Fibroblast of skin of back (primary cell): ENCODE measurements at places on chromosomes 16 and 17.

- DNase-seq, result no peak
Observed at GRCh38 chr17:19302791-19303331, 59.7 kb downstream of the B9D1 start.

GRCh38 chr16:1093284-1094123, 2.5 kb downstream of the C1QTNF8 start:
- DNase-seq, result peak; percentile 12

DNA sequence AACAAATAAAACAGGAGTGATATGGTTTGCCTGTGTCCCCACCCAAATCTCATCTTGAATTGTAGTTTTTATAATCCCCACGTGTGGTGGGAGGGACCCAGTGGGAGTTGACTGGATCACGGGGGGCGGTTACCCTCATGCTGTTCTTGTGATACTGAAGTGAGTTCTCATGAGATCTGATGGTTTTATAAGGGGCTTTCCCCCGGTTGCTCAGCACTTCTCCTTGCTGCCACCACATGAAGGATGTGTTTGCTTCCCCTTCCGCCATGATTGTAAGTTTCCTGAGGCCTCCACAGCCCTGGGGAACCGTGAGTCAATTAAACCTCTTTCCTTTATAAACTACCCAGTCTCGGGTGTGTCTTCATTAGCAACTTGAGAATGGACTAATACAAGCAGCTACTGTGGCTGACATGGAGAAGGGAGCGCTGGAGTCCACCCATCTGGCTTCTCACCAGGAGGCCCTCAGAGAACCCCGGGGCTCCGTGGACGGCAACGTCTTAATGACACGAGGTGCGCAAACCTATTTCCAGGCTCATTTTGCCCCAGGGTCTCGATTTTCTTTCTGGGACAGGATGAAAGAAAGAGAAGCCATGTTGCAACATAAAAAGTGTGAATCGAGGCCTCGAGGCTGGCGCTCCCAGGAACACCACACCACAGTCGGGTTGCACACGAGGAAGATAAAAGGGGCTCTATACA, 129.5 kb downstream of the DYNLRB2 start:
- DNase-seq, result no peak

DNA sequence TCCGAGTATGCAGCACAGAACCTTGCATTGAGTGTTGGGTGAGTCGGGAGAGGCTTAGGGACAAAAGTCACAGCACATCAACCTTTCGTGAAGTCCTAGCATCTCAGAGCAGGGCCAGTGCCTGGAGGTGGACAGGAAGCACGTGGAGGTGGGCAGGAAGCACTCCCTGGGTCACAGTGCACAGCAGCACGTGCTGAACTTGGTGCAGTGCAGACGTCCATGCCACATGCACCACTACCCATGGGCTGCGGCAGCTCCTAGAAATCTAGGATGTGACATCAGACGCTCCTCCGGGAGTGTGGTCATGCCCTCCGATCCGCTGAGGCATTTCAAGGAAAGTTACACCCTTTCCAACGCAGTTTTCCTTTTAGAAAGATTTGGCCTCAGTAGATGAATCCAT, 83.4 kb upstream of the CHMP6 start:
- no peak for DNase-seq

GRCh38 chr16:67653128-67653788, 6.8 kb downstream of the ACD start:
- peak; percentile 20 for DNase-seq

GRCh38 chr16:11869353-11870228, 18.2 kb upstream of the RSL1D1 start:
- DNase-seq, result no peak

DNA sequence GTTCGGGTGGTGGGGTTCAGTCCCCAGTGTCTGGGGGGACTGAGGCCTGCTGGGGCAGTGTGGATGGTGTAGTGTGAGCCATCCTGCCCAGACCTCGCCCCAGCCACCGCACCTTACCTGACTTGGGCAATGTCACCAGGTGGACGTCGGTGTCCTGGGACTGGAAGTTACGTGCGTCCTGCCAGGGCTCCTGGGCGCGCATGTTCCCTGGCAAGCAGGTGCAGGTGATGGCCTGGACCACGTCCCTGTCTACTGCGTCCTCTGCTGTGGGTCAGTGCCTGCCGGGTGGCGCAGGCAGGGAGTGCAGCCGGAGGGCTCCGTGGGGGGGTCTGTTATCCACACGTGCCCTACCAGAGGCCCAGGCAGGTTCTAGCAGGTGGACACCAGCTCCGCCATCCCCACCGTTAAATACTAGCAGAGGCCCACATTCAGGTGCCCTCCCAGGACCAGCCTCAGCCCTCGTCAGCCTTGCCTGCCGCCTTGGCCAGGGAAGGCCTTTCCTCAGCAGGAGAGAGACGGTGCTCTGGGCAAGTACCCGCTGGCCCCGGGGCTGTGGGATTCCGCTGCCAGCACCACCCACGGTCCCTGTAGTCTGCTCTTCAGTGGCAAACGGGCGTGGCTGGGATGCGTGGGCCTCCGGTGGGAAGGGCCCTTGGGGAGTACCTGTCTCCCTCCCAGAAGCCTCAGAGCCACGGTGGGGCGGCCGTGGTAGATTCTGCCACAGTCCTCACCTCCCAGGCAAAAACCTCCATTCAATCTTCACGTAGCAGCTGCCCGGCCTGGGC, 8.1 kb upstream of the DPEP1 start:
- DNase-seq, result no peak

DNA sequence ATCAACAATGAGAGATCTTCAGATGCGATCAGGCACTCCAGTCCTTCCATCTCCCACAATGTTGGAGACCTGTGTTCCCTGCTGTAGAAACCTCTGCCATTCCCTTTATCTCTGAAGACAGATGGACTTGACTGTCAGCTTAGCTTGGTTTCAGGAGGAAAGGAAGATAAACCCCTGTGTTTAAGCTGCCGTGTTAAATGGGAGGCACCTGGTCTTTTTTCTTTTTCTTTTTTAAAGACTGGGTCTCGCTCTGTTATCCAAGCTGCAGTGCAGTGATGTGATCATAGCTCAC, 63.1 kb downstream of the USP22 start:
- DNase-seq, result no peak

DNA sequence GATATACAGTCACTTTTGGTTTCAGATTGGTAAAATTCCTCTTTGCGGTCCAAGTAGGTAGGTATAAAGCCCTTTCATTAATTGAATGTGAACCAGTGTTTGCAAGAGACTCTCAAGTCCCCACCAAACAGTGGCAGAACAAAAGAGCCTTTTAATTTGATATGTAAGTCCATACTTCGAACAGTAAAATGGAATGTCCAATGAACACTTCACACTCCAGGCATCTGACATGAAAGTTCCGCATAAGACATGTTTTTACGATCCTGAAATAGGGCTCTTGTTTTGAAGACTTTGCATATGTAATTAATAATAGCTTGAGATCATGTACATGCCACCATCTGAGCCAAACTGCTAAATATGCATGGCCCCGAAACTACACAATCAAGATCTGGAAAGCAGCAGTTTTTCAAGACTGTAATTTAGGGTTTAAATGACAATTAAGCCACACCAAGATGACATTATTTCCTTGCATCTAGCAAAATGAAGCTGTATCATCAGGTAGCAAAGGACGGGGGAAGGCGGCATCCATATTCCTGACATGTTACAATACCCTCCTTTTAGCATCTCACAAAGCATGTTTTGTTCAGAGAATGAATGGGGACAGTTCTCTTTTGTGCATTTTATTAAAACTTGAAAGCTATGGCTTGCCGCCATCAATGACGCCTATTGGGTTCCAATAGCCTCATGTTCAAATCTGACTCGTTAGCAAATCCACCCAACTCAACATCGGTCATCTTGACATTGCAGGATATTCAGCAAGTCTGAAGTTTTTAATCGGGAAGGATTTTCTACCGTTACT, 39.4 kb downstream of the LITAF start:
- DNase-seq, result no peak

DNA sequence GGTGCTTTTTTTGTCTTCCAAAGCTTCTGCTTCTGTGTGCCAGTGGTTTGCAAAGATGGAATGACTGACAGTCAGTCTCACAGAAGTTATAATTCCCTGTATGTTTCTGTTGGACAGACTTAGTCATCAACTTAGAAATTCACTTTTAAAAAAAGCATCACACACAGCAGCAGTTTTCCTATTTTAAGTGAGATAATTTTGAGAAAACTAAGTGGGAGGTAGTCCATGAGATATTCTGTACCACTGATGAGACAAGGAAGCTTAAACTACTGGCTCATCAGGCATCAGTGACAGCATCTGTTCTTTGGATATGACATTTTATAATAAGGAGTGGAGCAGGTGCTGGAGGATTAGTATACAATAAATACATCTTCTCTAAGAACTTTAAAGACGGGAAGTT, 20.0 kb downstream of the CNP start:
- DNase-seq, result no peak

DNA sequence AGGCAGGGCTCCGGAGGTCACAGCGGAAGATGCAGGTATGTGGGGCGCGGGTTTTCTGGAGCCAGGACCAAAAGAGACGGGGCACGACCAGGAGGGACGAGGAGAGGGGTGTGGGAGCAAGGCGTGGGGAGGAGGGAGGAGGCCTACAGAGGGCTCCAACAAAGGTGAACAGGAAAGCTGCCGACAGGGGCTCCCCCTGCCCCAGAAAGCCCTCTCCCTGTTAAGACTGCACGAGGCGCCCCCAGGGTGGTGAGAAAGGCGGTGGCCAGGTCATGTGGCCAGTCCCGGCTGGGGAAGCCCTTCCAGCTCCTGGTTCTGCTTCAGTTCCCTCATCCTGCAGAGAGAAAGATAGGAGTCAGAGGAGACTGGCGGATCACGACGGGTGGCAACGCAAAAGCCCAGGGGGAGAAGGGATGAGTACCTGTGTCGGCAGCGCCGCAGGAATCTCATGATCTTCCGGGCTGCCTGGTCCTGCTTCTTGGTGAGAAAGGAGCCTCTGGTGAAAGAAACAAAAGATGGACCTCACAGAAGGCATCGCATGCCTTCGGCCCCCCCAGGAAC, 949 bp upstream of the SPAG7 start:
- DNase-seq, result peak; percentile 27
